CD8-positive, alpha-beta memory T cell (primary cell): ENCODE measurements at places on chromosomes 4 and X.

- DNase-seq: no peak
These were observed 30.8 kb upstream of the C1GALT1C1 start for GRCh38 chrX:120660637-120661036.

DNA sequence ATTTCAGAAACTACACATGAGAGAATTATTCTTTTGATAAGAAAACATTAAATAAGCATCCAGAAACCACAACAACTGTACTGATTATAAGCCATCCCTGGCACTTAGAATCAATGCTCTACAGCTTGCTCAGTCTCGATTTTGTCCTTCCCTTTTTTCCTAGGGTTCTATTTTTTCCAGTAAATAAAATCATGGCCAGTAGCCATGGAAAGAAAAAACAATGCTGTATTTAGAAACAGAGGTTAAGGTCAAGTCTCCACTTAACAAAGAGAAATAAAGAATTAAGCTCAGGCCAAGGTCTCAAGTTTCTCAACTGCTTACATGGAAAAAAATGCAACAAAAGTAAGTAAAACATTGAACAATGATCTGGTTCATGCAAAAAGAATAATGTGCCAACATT is 38.7 kb upstream of the GRID2 start:
- no peak for DNase-seq

DNA sequence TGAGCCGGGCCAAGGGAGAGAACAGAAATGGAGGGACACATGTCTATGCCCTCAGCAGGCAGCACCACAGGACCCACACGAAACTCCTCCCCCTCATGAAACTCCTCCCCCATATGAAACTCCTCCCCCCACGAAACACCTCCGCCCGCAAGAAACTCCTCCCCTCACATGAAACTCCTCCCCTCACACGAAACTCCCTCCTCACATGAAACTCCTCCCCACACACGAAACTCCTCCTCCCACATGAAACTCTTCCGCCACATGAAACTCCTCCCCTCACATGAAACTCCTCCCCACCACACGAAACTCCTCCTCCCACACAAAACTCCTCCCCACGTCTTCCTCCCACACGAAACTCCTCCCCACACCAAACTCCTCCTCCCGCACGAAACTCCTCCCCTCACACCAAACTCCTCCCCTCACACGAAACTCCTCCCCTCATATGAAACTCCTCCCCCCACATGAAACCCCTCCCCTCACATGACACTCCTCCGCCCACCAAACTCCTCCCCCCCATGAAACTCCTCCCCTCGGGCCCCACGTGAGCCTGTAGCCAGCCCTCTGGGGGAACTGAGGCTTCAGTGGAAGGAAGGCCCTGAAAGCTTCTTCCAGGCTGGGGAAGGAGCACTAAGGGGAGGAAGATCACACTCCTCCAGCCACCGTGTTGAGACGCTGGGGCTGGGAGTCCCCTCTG is 15.2 kb downstream of the ADRA2C start:
- DNase-seq: no peak

DNA sequence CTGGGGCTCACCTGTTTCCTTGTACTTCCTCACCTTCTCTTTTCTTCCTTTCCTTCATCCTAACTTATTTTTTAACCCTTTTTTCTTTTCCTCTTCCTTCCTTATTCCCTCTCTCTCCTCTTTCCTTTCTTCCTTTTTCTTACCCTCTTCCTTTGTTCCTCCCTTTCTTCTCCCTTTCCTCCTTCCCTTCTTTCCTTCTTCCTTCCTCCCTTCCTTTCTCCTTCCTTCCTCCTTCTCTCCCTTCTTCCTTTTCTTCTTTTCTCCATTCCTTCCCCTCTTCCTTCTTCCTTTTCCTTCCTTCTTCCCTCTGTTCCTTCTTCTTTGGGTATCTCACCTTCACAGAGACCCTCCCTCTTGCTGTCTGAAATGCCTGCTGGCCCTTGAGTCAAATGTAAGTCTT is 22.1 kb upstream of the CBR4 start:
- DNase-seq: no peak

DNA sequence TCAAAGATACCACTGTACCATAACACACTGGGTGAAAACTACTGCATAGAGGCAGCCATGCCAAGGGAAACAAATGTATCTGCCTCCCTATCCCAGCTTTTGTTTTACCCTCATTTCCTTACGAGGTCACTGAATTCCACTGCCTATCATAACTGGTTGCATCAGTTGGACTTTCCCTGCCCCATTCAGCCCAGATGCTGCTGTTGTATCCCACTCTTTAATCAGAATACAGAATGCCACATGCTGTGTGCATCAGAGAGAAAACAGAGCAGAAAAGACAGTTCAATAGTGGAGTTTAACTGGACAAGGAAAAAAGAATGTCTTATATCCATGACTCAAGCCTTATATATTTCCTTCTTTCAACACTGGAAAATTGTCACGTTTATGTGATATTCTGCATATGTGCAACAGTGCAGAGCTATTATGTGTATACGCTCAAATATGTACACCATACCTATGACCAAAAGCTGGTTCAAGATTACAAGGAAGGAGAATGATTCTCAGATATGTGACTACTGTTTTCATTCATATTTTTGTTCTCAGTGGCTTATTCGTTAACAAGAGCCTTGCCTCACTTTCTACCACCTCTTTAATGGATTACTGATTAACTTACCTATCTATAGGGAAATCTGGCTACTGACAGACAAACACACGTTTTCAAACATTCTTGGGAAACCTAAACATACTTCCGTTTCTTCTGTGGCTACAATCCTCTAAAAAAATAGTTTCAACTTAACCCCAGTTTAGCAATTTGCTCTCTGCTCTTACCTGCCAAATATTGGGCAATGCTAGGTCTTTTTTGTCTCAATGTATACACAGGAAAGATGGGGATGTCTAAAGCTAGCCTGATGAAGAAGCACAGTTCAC is 378.9 kb downstream of the SMARCA1 start:
- no peak for DNase-seq

DNA sequence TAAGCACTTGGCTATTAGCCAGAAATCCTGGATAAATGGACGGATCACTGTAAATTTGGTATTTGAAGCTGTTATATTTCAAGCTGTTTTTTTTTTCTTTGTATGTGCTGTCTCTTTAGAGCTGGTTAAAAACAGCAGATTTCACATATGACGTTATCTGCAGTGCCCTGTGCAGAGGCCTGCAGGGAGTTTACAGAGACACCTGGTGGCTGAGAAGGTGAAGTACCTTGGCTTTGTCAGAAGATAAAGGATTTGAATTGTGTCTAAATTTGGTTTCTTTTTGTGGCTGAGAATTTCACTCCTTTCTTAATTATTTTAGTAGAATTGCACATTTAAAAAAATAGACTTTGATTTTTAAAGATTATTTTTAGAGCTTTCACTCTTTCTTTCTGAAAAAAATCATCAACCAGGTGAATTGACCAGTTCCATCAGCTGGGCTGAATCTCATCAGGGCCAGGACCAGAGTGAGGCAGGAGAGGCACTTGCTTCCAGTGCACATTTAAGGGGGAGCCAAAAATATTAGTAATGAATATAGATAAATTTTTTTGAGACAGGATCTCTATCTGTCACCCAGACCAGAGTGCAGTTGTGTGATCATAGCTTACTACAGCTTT is 9.6 kb upstream of the CHRNA9 start:
- peak; percentile 38 for DNase-seq

- DNase-seq: no peak
These were observed 632.7 kb downstream of the RAPGEF2 start for GRCh38 chr4:159735281-159736207.

- DNase-seq: no peak
These were observed 521.4 kb downstream of the RPA4 start for GRCh38 chrX:97405031-97405660.

DNA sequence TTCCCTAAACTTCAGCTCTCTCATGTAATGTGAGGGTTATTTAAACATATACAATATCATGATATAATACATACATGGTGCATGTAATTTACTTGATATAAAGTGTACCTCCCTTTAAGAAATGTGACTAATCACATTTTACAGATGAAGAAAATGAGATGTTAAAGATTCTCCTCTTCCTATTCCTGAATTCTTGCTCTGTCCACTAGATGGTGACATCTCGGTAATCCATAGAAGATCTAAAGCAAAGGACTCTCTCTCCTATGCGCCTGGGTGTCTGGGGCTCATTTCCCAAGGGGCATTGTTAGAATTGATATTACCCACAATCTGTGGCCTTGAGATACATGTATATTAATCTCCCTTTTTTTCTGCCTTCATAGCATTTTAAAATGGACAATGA is 804.9 kb downstream of the RAB28 start:
- DNase-seq: no peak

- DNase-seq: no peak
These were observed 4.9 kb upstream of the NAF1 start for GRCh38 chr4:163171590-163171989.

GRCh38 chr4:53959343-53960120 is 104.9 kb downstream of the CHIC2 start:
- no peak for DNase-seq

DNA sequence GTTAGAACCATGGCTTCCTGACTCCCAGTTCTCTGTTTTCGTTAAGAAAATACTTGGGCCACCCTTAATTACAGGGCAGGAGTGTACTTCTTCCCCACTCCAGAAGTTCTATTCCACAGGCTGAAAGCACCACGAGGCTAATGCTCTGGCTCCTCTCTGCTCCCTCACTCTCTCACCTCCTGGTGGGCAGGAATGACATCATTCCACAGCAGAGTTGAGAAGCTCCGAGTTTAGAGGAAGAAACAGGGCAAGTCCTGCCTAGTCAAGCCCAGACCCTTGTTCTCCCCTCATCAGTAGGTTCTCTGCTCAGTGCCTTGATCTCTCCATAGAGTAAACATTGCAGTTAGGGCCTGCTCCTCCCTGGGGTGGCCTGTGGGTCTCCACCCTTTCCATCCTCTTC is 343.8 kb upstream of the CLNK start:
- DNase-seq: no peak

GRCh38 chr4:137638934-137639333 is 106.6 kb upstream of the PCDH18 start:
- DNase-seq: no peak

DNA sequence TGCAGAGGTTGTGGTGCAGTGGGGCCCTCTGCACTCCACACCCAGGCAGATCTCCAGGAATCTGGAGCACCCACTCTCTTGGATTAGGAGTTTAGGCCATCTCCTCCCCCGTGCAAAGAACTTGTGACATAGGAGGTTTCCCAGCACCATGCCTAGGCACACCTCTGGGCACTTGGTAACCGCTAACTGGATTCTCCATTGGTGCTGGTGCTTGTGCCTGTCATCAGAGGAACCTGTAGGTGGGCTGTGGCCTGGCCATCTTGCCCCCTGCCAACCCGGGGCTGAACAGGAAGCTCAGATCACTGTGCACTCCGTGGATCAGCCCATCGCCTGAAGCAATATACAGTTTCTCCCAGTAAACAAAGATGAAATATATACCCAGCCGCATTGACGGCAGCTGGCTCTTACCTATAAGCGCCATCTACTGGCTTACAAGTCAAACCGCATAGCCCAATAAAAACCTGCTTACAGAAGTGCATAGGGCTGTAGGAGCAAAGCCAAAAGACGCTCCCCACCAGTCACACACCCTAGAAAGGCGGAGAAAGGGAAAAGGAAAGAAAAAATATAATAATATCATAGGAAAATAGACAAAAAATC is 19.1 kb upstream of the TEX13B start:
- DNase-seq: no peak

- no peak for DNase-seq
These were observed 27.1 kb upstream of the STBD1 start for GRCh38 chr4:76279462-76279861.

DNA sequence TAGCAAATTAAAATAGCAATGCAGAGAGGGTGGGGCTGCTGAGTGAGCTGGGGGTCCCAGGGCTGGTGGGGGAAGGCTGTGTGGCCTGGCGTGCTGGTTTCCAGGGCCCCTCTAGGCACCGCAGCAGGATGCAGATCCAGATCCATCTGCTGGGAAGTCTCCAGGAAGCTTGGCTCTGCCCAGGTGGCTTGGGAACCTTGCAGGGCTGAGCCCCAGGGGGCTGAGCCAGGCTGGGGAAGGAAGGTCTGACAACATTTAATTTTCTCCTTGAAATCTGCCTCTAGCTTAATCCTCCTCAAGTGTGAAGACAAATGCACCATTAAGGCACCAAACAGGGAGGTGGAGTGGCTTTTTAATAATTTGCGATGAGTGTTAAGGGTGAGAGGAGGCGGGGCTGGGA is 31.7 kb downstream of the SORCS2 start:
- DNase-seq: no peak
